ENCODE measurements at places on chromosomes 11 and 22.

- no peaks in the 10 kb centered on the region for H3K4me1 ChIP-seq
- H3K36me3 ChIP-seq = no peaks in the 10 kb centered on the region
- no peak for DNase-seq
- H3K27me3 ChIP-seq = no peaks in the 10 kb centered on the region
Measured at GRCh38 chr11:95723361-95723942, 66.1 kb downstream of the FAM76B start.

- peaks cover 11% of the 10 kb centered on the region for H3K4me1 ChIP-seq
- no peak overlapping the region for H3K4me3 ChIP-seq
- H3K27ac ChIP-seq = no peak overlapping the region
- H3K27me3 ChIP-seq = peaks cover 9% of the 10 kb centered on the region
Measured at GRCh38 chr22:20271114-20271994, 3.2 kb upstream of the RTN4R start.

DNA sequence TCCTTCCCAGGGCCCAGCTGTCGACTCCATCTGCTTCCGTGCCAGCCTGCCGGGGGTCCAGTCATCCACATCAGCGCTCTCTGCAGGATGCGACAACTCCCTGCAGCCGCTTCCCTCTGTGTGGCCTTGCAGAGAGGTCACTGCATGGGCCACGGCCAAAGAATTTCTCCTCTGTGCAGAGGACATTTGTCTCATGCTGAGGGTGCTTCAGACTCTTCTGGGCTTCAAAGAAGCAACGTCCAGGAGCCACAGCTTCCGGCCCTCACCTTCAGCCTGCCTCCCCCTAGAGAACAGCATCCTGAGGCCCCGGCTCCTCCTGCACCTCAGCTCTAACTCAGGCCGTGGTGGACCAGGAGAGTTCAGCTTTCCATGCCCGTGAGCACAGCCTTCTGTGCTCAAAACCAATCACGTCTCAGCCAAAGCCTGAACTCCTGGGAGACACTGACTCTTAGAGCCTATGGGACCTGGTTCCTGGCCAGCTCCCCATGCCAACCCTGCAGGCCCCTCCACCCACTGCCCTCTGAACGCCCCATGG is 258.9 kb downstream of the BRD1 start:
- H3K27me3 ChIP-seq = no peaks in the 10 kb centered on the region
- H3K4me1 ChIP-seq = no peaks in the 10 kb centered on the region
- H3K4me3 ChIP-seq = no peak overlapping the region
- peak; percentile 4 for DNase-seq

GRCh38 chr11:102929972-102930371 is 25.6 kb downstream of the MMP13 start:
- no peaks in the 10 kb centered on the region for H3K36me3 ChIP-seq
- H3K27me3 ChIP-seq = no peaks in the 10 kb centered on the region
- no peak overlapping the region for H3K27ac ChIP-seq
- H3K4me3 ChIP-seq = no peak overlapping the region

- peak overlapping the region; percentile 46 for H3K4me3 ChIP-seq
- H3K27me3 ChIP-seq = peaks cover 93% of the 10 kb centered on the region
- DNase-seq = no peak
- no peaks in the 10 kb centered on the region for H3K36me3 ChIP-seq
- H3K4me1 ChIP-seq = peaks cover 20% of the 10 kb centered on the region
Measured at GRCh38 chr11:92225568-92226330, 1.1 kb downstream of the FAT3 start.

DNA sequence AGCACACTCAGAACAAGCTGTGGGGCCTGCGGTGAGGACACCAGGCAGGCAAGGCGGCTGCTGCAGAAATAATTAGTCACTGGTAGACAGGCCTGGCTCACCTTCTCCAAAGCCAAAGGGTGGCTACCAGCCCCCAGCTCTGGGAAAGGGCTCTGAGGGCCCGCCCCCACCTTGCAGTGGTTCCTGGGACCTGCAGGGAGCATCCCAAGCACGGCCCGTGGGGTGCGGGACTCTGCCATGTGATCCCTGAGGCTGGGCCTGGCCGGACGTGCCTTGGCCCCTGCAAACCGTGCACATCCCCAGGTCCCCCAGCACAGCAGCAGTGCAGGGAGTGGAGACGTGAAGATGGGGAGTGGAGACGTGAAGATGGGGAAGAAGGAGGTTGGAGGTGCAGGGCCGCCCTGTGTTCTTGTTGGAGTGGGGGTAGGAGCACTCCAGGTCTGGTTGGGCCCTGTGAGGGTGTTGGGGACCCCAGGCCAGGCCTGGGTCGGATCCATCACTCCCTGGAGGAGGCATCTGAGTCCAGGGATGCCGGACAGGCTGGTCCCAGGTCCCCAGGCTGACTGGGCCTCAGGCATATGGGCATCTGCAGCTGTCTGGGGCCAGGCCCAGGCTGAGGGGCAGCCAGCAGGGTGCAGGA is 41.9 kb downstream of the RTN4R start:
- no peak overlapping the region for H3K4me3 ChIP-seq
- H3K4me1 ChIP-seq = no peaks in the 10 kb centered on the region
- no peak for DNase-seq
- H3K27ac ChIP-seq = no peak overlapping the region

DNA sequence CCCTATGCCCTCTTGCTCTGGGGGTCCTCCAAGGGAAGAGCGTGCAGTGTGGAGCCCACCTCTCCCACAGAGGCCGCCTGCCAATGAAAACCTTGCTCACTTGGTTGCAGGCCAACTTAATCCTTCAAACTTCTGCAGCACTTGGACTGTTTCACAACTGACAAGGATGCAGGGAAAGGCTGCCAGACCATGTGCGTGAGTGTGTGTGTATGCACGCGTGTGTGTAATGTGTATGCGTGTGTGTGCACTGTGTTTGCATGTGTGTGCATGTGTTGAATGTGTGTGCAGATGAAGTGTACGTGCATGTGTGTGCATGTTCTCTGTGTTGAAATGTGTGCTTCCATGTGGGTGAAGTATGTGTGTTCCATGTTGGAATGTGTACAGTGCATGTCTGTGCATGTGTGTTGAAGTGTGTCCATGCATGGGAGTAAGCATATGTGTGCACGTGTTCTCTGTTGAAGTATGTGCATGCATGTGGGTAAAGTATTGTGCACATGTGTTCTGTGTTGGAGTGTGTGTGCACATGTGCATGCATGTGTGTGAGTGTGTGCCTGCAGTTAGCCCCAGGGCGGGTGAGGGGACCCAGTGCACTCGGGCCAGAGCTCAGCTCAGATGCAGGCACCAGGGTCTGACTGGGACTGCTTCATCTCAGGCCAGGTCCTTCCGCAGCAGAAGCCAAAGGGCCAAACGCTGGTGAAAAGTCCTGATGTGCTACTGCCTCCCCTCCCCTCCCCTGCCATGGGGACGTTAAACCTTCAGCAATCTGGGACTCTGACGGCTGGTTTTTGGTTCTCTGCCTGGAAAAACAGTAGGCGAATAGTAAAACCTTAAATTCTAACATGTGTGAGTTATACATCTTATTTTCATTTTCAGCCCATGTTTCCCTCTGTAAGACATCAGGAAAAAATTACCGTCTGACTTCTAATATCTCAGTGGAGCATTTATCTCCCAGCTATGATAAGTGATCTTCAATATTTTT is 72.0 kb downstream of the FLI1 start:
- DNase-seq = no peak
- no peaks in the 10 kb centered on the region for H3K36me3 ChIP-seq
- no peaks in the 10 kb centered on the region for H3K27me3 ChIP-seq
- no peaks in the 10 kb centered on the region for H3K4me1 ChIP-seq
- no peak overlapping the region for H3K4me3 ChIP-seq

DNA sequence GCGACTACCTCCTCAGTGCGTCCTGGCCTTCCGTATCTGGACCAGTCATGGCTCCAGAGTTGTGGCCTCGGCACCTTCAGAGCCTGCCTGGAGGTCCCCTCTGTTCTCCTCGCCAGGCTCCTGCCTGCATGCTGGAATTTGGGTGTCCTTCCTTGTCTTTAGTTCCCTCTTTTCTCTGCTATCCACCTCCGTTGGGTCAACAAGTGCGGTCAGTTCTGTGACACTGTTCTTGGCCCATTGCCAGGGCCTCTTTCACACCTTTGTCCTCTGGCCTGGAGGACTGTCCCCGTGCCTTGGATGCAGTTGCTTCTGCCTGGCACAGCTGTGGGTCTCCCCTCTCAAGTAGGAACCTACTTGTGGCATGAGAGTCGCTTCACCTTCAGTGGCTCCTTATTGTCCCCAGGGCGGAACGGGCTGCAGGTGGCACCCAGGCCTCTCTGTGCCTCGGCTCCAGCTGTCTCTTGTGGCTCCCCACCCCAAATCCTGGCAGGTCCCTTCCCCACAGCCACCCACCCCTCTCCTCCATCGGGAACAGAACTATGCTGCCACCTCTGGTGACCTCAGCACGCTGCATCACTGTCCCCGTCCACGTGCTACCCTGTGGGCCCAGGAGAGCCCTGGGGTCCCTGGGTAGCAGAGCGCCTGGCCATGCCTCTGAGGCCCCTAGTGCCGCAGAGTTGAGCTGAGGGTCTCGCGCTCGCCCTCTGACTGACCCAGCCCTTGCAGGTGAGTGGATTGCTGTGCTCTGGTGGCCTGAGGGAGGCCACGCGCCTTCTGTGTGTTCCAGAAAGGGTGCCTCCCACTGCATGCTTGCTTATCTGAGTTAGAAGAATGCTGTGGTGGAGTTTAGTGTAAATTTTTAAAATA is 4.7 kb downstream of the DGCR8 start:
- no peak overlapping the region for H3K27ac ChIP-seq
- DNase-seq = no peak
- no peaks in the 10 kb centered on the region for H3K27me3 ChIP-seq
- no peak overlapping the region for H3K4me3 ChIP-seq
- peaks cover 24% of the 10 kb centered on the region for H3K4me1 ChIP-seq

DNA sequence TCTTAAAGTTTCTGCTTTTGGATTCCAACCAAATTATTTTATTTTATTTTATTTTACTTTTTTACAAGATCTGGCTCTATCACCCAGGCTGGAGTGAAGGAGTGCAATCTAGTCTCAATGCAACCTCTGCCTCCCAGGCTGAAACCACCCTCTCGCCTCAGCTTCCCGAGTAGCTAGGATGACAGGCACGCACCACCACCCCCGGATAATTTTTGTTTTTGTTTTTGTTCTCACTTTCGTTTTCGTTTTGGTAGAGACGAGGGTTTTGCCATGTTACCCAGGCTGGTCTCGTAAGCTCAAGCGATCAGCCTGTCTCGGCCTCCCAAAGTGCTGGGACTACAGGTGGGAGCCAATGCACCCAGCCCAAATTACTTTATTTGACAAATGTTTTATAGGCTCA is 219.8 kb downstream of the ETS1 start:
- H3K27ac ChIP-seq = no peak overlapping the region
- no peak for DNase-seq
- H3K27me3 ChIP-seq = no peaks in the 10 kb centered on the region
- no peaks in the 10 kb centered on the region for H3K4me1 ChIP-seq

GRCh38 chr22:22857607-22858558 is 29.7 kb upstream of the IGLL5 start:
- no peaks in the 10 kb centered on the region for H3K4me1 ChIP-seq
- peaks cover 4% of the 10 kb centered on the region for H3K27me3 ChIP-seq
- H3K36me3 ChIP-seq = no peaks in the 10 kb centered on the region
- no peak overlapping the region for H3K4me3 ChIP-seq

DNA sequence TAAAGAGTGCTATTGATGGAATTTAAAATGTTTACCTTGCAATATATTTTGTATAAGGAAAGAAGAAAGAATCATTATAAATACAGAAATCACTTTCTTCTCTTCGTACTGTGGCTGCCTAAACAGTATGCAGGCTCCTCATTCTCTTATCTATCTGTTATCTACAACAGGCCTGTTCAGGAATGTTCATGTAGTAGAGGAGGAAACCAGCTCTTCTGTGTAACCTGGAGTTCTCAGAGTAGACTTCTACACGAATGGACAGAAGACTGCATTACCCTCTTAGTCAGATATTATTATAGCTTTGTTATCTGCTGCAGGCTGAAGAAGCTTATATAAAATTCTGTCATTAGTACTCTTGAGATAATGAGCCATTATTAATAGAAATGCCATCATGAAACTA is 1225.9 kb upstream of the CNTN5 start:
- no peak overlapping the region for H3K27ac ChIP-seq
- no peaks in the 10 kb centered on the region for H3K27me3 ChIP-seq
- no peaks in the 10 kb centered on the region for H3K36me3 ChIP-seq
- H3K4me1 ChIP-seq = no peaks in the 10 kb centered on the region
- no peak for DNase-seq

- no peaks in the 10 kb centered on the region for H3K27me3 ChIP-seq
- no peaks in the 10 kb centered on the region for H3K4me1 ChIP-seq
- DNase-seq = no peak
- no peak overlapping the region for H3K4me3 ChIP-seq
Measured at GRCh38 chr11:132742929-132743328, 789.4 kb downstream of the OPCML start.

GRCh38 chr11:5923794-5924193 is 18.3 kb upstream of the OR56A3 start:
- no peak for DNase-seq
- no peaks in the 10 kb centered on the region for H3K27me3 ChIP-seq
- H3K27ac ChIP-seq = no peak overlapping the region
- no peak overlapping the region for H3K4me3 ChIP-seq
- H3K4me1 ChIP-seq = no peaks in the 10 kb centered on the region

DNA sequence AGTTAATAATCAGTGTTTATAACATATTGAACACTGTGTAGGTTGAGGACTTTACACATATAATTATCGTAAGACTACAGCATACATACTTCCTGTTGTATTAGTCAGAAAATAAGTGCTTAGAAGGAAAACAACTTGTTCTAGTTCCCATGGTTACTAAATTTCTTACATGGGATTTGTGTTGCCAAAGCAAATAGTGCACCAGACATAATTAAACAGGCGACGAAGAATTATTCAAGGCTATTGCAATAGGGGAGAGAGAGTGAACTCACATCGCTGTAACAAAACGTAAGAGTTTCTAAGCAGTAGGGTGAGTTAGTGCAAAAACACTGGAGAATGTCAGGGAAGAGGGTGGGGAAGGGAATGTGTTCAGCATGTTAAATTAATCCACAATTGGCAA is 347.8 kb downstream of the CNTN5 start:
- no peak overlapping the region for H3K4me3 ChIP-seq
- no peaks in the 10 kb centered on the region for H3K4me1 ChIP-seq
- no peaks in the 10 kb centered on the region for H3K27me3 ChIP-seq
- DNase-seq = no peak
- H3K36me3 ChIP-seq = no peaks in the 10 kb centered on the region

DNA sequence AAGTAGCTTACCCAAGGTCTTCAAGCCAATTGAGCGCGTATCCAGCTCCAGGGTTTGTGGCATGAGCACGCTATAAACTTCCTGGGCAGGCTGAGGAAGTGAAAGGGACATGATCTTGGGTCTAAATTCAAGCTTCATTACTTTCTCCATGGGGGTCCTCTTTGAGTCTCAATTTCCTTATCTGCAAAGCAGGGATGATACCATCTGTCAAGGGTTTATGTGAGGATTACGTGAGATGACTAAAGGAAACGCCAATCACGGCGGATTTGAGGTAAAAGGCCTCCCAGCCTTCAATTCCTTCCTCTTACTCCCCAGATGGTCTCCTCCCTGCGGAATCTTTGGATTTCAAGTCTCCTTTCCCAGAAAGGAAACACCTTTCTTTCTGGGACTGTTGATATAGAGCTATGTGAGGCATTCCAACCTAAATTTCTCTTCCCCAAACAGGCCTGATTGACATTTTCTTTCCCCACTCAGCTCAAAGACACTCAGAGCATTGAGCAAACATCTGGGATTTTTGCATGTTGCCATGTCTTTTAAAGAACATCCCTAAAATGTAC is 474.4 kb downstream of the INSC start:
- no peak overlapping the region for H3K4me3 ChIP-seq
- H3K27ac ChIP-seq = no peak overlapping the region
- DNase-seq = no peak
- H3K36me3 ChIP-seq = no peaks in the 10 kb centered on the region

- H3K36me3 ChIP-seq = no peaks in the 10 kb centered on the region
- no peak for DNase-seq
- no peak overlapping the region for H3K27ac ChIP-seq
- H3K4me1 ChIP-seq = no peaks in the 10 kb centered on the region
- H3K27me3 ChIP-seq = no peaks in the 10 kb centered on the region
Measured at GRCh38 chr11:128642571-128642970, 51.3 kb upstream of the FLI1 start.

Data from transverse colon (tissue), 4 donors.